ENCODE measurements at places on chromosomes 13 and 19.

GRCh38 chr13:95138876-95139585 is 162.2 kb downstream of the ABCC4 start:
- DNase-seq = no peak

GRCh38 chr19:1315470-1316166 is 29.9 kb downstream of the EFNA2 start:
- peak; percentile 28 for DNase-seq

GRCh38 chr19:46195104-46195503 is 34.4 kb upstream of the IGFL1 start:
- DNase-seq = no peak

- DNase-seq = no peak
Measured at GRCh38 chr13:103275722-103276121, 209.5 kb upstream of the SLC10A2 start.

DNA sequence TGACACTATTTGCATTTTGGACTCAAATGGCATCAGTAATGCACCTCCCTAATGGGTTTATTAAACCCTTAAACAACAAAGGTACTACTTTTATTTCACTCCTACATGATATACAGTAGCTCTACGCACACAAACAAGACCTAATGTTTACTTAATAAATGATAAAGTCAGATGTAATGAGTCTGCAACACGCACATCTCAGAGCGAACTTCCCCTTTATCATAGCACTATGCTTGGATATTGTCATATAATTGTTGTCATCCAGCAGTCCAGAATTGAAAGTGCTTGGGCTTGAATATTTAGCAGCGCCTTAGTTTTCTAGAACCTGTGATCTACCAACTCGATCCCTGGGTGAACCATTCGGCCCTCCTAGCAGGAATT is 772 bp downstream of the PARP4 start:
- DNase-seq = no peak

- no peak for DNase-seq
Measured at GRCh38 chr13:50631041-50631440, 212.5 kb downstream of the DLEU7 start.

DNA sequence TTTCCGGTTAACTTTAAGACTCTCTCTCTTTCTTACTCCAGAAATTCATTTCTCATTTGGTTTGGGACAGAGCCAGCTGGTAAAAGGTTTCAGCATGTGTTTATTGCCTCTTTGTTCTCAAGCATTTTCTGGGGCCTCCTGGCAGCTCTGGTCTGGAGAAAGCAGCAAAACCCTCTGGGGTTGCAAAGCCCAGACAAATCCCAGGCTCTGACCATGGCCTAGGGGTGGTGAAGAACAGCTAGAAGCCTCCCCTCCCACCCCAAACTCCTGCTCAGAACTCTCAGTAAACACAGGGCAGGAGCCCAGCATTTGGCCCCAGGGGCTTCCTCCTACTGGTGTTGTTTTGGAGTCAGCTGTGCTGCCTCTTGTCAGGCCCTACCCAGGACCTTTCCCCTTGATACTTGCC is 124.2 kb upstream of the SERP2 start:
- DNase-seq = no peak

- DNase-seq = no peak
Measured at GRCh38 chr13:27338816-27339215, 68.2 kb downstream of the RASL11A start.

DNA sequence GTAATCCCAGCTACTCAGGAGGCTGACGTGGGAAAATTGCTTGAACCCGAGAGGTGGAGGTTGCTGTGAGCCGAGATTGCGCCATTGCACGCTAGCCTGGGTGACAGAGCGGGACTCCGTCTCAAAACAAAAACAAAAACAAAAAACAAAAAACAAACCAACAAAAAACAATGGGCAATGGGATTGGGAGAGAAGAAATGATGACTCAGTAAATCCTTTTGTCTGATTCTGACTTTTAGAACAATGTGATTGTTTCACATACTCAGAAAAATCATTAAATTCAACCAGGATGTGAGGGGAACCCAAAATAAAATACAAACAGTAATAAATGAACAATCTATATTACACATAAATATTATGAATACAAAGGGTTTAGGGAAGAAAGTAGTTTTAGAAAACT is 5.1 kb downstream of the ZNF565 start:
- DNase-seq = no peak

DNA sequence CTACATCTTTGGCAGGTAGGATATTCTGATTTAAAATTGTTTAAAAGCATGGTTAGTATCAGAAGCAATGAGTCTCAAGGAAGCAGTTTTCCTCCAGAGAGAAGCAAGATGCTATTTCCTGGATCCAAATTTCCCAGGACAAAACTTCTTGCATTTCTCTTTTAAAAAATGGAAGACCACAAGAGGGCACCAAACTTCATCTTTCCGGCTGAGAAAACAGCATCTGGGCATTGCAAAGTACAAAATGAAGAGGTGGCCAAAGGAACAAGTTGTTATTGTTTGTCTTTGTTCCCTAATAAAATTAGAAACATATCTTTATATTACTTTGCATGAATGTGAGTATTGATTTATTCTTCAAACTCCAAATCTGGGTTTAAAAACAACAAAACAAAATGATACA is 60.0 kb upstream of the LRCH1 start:
- DNase-seq = no peak

- DNase-seq = no peak
Measured at GRCh38 chr19:33426621-33427361, 53.3 kb downstream of the CEBPG start.

Measured in stimulated activated CD4-positive, alpha-beta T cell treated with anti-CD3 and anti-CD28 coated beads, Interleukin-1b, Interleukin-23, amount 100 ng/mL, for 24 hours (primary cell).